Naive B cell (primary cell): ENCODE measurements at places on chromosomes 13 and 19.

GRCh38 chr13:94495806-94496205 lies 16.3 kb upstream of the DCT start:
- H3K4me3 ChIP-seq, result no peak overlapping the region
- no peak overlapping the region for H3K27ac ChIP-seq
- DNase-seq, result no peak
- no peaks in the 10 kb centered on the region for H3K4me1 ChIP-seq

DNA sequence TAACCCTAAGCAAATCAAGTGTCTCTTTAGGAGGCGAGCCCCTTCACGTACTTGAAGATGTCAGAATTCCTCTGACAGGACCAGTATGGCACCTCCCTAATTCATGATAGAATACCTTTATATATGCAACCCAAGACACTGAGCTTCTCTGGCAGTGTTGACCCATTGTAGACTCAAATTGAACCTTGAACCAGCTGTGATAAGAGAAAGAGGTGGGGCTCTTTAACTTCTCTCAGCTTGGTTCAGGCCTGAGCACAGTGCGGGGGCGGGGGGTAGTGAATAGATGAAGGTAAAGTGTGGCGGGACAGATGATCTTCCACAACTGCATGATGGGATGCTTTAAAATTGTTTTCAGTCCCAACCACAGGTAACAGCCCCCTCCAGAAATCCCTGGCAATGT lies 12.1 kb downstream of the MBNL2 start:
- H3K27ac ChIP-seq, result no peak overlapping the region
- peaks cover 11% of the 10 kb centered on the region for H3K36me3 ChIP-seq
- no peak for DNase-seq
- H3K27me3 ChIP-seq, result no peaks in the 10 kb centered on the region
- no peak overlapping the region for H3K4me3 ChIP-seq

GRCh38 chr13:25253702-25254101 lies 33.6 kb downstream of the MTMR6 start:
- no peak overlapping the region for H3K4me3 ChIP-seq
- peaks cover 4% of the 10 kb centered on the region for H3K4me1 ChIP-seq
- peaks cover 30% of the 10 kb centered on the region for H3K36me3 ChIP-seq
- H3K27ac ChIP-seq, result no peak overlapping the region
- no peaks in the 10 kb centered on the region for H3K27me3 ChIP-seq
- DNase-seq, result no peak

DNA sequence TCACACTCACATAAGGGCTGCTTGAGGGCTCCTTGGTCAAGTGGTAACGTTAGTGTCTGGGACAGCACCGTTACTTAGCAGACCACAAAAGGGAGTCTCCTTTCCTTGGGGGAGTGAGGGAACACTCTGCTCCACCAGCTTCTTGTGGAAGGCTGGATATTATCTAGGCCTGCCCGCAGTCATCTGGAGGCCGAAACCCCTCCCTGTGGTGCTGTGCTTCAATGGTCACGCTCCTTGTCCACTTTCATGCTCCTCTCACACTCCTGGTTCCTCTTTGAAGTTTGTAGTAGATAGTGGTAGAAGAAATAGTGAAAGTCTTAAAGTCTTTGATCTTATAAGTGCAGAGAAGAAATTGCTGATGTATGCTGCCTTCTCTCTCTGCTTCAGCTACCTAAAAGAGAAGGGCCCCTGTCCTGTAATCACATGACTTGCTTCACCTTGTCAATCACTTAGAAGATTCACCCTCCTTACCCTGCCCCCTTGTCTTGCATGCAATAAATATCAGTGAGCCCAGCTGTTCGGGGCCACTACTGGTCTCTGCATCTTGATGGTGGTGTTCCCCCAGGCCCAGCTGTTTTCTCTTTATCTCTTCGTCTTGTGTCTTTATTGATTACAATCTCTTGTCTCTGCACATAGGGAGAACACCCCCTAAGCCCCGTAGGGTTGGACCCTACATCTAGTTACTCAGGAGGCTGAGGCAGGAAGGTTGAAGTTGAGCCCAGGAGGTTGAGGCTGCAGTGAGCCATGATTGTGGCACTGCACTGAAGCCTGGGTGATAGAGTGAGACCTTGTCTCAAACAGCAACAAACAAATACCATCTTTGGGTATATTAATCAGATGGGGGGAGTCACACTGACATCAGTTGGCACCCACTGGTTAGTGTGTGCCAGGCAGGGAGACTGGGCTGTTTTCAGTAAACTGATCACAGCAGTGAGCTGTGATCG lies 11.6 kb upstream of the MZF1 start:
- peaks cover 15% of the 10 kb centered on the region for H3K36me3 ChIP-seq
- H3K27ac ChIP-seq, result no peak overlapping the region
- no peaks in the 10 kb centered on the region for H3K27me3 ChIP-seq
- no peak overlapping the region for H3K4me3 ChIP-seq
- DNase-seq, result no peak
- peaks cover 14% of the 10 kb centered on the region for H3K4me1 ChIP-seq
